T-helper 17 cell (primary cell): ENCODE measurements at places on chromosomes 6 and 20. TPM values are rescaled to one million over a fixed set of nuclear protein-coding genes. Genes with fewer than 3 reads are reported as not detected.

- no peak for DNase-seq
Measured at GRCh38 chr6:166658792-166659150, 31.7 kb upstream of the RPS6KA2 start.

CDH4 gene
- 0.67 TPM for total RNA-seq

DNA sequence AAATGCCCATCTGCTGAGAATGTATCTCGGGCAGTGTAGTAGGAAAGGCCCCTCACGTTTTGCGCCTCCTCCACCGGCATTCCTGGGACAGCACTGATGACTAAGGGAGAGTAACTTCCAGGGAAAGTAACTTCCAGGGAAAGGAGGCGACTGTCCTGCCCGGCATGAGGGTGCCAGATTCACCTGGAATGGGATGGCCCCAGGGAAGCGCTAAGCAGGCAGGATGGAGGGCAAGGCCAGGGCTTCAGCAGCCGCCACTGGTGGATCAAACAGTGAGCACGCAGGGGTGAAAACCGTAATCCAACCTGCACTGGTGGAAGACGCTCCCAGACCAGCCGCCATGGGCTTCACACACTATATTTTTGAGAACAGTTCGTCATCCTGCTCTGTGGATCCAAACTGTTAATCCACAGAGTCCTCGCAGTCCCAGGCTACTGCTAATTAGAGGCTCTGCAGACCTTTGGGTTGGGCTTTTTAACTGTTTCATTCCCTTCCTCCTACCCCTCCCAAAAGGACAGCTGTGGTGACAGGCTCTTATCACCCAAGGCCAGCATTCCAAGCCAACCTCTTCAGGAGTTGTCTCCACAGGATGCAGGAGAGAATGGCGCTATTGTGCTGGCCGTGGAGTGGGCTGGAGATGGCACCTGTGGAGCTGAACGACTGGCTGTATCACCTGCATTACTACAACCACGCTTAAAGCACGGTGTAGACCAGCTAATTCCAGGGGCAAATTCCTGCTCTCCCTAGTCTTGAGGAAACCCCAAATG, 178.9 kb downstream of the DLL1 start:
- DNase-seq, result no peak

VSX1 gene
- total RNA-seq, result not detected
